ENCODE measurements at places on chromosomes 2 and 18.

GRCh38 chr2:29129586-29130281 lies 14.5 kb downstream of the CLIP4 start:
- no peak for DNase-seq

DNA sequence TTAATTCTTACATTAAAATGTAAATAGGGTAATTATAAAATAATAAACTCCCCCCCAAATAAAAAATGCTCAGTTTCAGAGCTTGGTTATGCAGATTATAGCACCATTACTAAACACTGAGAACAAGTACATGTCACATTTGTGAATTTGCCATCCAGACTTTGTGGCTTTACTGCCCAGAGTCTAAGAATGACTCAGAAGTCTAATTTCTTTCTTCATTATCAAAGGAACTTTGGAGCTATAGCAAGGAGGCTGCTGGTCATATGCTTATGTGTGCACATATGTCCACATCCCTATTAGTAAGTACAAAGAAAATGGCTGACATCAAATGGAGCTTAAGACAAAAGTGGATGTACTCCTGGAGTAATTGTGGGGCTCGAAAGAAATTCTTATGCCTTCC lies 248.5 kb upstream of the SESTD1 start:
- DNase-seq, result no peak

- DNase-seq, result no peak
These were observed 112.8 kb downstream of the NBAS start for GRCh38 chr2:15448250-15448839.

DNA sequence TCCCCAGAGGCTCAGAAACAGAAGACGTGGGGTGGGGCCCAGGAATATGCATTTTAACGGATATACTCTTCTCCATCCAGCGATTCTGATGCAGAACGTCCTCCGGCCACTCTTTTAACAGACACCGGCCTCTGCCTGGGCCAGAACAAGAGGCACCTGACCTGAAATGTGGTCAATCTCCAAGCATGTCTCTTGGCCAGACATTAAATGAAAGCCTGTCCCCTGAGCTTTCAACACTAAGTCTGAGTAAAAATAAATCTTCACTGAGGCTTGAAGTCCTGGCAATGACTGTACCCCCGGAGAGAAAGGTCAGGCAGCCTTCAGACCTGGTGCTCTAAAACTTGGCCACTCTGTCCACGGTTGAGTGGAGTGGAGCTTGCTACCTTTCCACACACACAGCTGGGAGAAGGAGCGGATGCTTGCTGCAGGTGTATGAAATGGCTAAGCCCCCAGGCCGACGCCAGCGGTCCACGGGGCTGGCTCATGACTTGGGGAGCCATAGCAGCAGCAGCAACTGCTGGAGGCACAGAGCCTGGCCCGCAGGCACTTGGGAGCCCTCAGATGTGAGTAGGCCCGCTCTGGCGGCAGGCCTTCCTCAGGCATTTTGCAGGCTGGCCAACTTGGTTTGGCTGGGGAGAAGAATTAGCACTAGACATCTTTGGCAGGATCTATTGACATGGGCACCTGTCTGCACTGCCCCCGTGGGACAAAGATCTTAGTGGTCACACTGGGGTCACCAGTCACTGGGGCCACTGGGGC lies 79.7 kb downstream of the TMEM17 start:
- DNase-seq, result no peak

DNA sequence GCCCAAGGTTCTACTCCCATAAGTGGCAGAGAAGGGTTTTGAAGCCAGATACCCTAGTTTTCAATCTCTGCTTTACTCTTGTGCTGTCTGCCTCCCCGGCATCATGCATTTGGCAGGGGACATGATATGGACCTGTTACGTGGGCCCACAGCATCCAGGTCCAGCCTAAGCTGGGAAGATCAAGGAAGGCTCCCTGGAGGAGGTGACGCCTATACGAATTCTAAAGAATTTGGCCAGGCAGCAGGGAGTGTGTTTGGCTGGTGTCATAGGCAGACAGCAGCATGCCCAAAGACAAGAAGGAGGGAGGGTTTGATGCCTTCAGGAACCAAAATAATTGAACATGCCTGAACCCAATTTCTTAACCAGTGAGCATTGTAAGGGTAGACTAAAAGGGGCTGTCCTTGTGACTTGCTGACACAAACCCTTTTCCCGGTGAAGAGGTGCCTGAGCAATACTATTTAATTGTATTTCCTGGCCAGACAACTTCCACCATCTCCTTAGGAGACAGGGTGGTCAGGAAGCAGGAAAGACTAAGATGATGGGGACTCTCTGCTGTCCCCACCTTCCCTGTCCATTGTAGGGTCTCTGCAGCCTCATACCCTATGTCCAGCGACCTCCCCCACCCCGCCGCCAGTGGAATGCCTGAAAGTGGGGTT lies 21.3 kb downstream of the NRP2 start:
- no peak for DNase-seq

- DNase-seq, result no peak
These were observed 38.9 kb downstream of the KDM3A start for GRCh38 chr2:86480105-86480504.

DNA sequence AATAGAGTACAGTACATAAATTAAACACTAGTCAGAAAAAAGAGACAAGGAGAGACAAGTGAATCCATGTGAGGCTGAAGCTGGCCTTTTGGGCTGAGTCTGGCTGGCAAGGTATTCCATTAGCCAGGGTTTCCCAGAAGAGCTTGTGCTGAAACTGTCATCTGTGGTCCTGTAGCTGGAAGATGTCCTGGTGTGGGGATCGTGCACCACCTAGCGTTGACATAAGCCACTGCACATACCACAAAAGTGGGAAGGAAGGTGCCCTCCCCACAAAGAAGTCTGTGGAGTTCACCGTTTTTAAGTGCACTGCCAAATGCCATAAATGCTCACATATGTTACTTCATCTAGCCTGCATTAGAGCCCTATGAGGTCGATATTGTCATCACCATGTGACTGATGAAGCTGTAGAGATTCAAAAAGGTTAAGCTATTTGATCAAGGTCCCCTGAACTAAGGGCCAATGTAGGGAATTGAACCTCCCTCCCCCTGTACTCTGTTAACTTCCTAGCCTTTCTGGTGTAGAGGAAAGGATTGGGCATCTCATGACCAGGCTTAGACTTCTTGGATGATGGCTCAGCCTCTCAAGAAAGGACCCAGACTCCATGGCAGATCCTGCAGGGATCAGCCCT lies 31.9 kb upstream of the GALNT14 start:
- peak; percentile 3 for DNase-seq

DNA sequence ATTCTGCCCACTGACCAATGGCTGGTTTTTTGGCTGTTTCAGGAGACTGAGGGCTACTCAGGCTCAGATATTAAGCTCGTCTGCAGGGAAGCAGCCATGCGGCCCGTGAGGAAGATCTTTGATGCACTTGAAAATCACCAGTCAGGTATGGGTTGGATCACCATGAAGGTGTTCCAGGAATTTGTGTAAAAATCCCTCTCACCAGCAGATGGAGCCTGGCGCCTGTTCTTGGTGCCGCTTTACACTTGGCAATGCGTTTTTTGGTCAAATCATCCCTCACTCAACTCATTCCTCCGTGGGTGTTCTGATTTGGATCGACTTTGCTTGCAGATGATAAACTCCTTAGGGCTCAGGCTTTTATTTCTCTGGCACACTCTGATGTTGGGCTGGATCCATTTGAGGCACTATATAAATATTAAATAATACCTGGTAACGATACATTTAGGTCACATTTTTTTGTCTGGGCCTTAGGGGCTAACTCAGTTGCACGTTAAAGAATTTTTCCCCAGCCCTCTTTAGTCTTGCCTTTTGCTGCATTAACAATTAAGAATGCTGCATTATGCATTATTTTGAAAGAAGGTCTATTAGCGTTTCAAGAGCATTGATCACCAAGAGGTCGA lies 50.0 kb downstream of the HDHD2 start:
- DNase-seq, result peak; percentile 52

- no peak for DNase-seq
These were observed 185.4 kb upstream of the DLGAP1 start for GRCh38 chr18:4640349-4641012.

GRCh38 chr18:49285627-49286026 lies 174.8 kb downstream of the DYM start:
- no peak for DNase-seq

DNA sequence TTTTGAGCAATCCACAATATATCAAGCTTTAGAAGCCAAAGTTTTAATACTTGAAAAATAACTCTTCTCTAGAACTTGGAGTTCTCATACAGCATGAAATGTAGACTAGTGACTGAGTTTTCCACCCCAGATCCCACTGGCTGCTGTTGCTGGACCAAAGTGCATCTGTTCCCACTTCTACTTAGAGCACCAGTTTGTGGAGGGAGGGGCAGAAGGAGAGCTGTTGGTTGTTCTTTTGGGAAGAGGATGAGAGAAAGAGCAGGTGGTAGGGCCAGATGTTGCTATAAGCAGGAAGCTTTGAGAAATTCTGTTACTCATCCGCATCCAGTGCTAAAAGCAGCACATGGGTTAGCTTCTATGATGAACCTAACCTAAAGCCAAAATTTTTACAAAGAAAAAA lies 59.0 kb downstream of the MBD2 start:
- no peak for DNase-seq

- DNase-seq, result no peak
These were observed 33.5 kb downstream of the LGALSL start for GRCh38 chr2:64487256-64488049.

- no peak for DNase-seq
These were observed 230.1 kb downstream of the AGAP1 start for GRCh38 chr2:235723811-235724465.

- DNase-seq, result no peak
These were observed 1.7 kb downstream of the SP140 start for GRCh38 chr2:230227216-230227615.

- DNase-seq, result no peak
These were observed 327 bp downstream of the LTBP1 start for GRCh38 chr2:32947076-32947483.

GRCh38 chr18:24219561-24220317 lies 80.9 kb downstream of the CABYR start:
- no peak for DNase-seq

DNA sequence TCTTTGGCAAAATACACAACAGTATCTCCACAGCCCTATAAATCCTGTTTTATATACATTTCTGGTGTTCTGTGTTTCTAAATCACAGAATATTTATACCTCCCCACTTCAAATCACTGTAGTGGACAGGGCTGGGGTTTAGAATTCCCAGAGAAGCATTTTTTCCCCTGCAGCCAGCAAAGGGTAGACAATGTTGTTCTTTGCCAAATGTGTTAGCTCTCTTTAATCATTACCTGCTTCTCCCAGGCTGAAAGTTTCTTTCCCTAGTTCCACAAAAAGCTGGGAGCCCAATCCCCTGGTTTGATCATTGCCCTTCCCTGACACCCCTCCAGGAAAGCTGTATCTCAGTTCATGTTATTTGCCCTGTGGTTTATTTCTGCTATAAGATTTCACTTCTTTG lies 520.0 kb upstream of the SPHKAP start:
- no peak for DNase-seq

GRCh38 chr2:105812180-105813044 lies 67.7 kb downstream of the NCK2 start:
- DNase-seq, result no peak

DNA sequence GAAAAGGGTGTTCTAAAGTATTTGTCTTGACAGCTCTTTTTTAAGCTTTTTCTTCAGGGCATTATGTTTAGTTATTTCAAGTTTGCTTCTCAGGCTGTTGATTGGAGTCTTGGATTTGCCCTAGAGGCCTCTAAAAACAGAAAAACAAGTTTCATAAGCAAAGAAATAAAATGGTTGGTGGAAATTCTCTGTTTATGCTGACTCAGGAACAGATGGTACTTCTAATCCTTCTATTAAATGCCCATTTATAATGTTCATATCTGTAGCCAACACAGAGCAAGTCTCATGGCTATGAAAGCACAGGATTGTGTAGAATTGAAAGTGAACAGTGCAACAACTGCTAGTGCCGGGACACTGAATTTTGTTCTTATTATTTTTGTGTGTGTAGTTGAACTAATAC lies 60.4 kb downstream of the KCNJ3 start:
- DNase-seq, result no peak

GRCh38 chr18:25927830-25928229 lies 162.6 kb downstream of the SS18 start:
- no peak for DNase-seq

GRCh38 chr18:44518091-44518615 lies 162.5 kb upstream of the SETBP1 start:
- DNase-seq, result no peak

GRCh38 chr2:205338156-205338555 lies 344.1 kb upstream of the NRP2 start:
- no peak for DNase-seq

DNA sequence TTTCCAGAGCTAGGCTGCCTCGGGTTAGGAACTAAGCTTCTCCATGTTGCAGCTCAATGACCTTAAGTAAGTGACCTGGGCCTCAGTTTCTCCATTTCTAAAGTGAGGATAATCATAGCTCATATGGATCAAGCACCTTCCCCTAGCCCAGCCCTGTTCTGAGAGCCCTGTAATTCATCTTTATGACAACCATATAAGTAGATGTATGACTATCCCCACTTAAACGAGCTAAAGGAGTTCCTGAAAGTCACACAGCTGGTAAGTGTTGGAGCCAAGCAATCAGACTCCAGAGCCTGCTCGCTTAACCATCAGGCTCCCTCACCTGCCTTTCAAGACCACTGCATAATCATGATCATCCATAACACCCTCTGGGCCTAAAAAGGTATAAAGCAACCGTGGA lies 135.4 kb downstream of the SP3 start:
- DNase-seq, result no peak

DNA sequence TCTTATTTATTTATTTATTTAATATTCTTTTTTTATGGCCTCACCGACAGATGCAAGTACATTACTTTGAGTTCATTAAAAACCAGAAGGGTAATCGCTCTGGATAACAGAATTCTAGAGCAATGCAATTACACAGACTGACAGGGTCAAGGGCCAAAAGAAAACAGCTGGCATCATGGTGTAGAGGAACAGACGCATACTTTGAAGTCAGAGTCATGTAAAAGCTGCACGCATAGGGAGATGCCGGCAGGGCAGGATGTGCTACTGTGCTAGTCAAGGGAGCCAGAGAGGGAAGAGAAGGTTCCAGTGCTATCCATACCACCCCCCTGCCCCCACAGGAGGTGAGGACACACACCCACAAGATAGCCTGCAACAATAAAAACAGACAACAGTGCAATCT lies 115.2 kb upstream of the TFCP2L1 start:
- DNase-seq, result no peak

GRCh38 chr18:61569176-61569892 lies 236.1 kb downstream of the CDH20 start:
- no peak for DNase-seq

DNA sequence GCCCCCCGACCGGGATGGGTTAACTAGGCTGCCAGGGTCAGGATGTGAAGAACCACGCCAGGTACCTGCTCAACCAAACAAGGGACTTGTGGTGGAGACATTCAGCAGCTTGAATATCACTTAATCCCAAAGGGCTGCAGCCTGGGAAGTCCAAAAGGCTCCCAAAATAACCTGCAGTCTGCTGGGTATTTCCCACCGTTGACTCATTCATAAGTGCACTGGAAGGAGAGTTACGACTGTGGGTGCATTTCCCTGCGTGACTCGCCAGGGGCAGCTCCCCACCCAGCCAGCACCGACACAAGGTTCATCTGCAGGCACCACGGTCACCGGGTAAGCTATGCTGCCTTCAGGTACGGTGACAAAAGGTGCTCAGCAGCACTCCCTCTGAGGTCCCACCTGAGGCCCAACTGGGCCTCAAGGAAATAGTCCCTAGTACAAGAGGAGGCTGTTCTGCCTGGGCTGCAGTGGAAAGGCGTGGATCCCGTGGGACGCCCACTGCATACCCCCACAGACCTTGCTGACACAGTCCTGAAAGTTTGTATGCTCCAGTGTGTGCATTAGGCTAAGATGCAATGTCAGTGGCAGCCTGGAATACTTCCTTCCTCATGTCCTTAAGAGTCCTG lies 86.5 kb downstream of the UXS1 start:
- no peak for DNase-seq

- DNase-seq, result peak; percentile 60
These were observed 107.4 kb downstream of the CPO start for GRCh38 chr2:207046724-207047123.

Data from naive thymus-derived CD4-positive, alpha-beta T cell (primary cell).